ENCODE measurements at places on chromosomes 11 and 22.
A peak's percentile ranks its signal among the peaks of the same experiment; 100 is the strongest.

GRCh38 chr11:81979448-81979847 is 754.2 kb downstream of the FAM181B start:
- no peak for DNase-seq

DNA sequence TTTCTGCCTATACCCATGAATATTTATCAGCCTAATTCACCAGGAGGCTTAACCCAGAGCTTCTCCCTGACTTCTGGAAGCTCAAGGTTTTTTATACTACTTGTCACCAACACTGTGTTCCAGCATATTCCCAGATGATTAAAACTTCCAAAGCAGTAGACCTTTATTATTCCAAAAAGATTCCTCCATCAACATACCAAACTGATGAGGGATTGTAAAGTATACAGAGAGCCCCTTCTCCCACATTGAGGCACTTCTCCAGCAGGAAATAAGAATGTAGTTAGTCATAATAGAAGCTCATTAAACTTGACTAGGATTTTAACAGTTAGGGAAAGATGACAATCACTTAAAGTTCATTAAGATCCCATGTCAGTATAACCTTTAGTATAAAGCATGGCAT is 51.4 kb upstream of the CEP126 start:
- no peak for DNase-seq

DNA sequence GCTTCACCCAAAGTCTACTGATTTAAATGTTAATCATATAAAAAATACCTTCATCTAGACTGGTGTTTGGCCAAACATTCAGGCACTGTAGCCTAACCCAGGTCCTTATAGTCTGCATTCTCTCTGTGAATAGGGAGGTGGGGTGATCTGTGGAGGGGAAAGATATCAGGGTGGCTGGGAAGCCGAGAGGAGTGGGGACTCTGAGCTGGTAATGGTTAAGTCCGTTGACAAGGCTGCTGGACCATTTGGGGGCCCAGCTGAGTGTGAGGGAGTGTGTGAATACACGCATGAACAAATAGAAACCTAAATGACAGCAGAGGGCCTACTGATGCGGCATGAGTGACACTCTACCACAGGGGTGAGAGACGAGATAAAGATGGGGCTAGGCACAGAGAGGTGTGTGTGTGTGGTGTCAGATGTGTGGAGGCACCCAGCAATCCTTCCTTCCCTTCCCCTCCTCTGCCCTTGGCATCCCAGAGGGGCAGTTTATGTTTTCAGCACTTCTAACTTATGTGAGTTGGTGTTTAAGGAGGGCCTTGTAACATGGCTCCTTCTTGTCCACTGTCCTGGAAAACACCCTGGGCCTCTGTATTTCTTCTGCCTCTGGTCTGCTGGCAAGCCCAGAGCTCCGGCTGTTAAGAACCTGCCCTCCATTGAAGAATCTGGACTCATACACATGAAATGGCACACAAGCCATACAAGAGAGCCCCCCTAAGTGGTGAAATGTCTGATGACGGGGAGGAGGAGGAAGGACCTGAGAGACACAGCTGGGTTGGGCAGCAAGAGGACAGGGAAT is 249.1 kb upstream of the TBCEL start:
- DNase-seq: no peak

GRCh38 chr11:115190196-115190595 is 314.0 kb downstream of the CADM1 start:
- no peak for DNase-seq

- no peak for DNase-seq
These were observed 75.4 kb downstream of the MAML2 start for GRCh38 chr11:96267496-96268032.

GRCh38 chr11:61477727-61478148 is 30.8 kb upstream of the LRRC10B start:
- peak; percentile 5 for DNase-seq

- DNase-seq: no peak
These were observed 11.9 kb downstream of the CELF1 start for GRCh38 chr11:47541070-47541469.

GRCh38 chr11:78564490-78565467 is 9.9 kb downstream of the NARS2 start:
- peak; percentile 70 for DNase-seq

DNA sequence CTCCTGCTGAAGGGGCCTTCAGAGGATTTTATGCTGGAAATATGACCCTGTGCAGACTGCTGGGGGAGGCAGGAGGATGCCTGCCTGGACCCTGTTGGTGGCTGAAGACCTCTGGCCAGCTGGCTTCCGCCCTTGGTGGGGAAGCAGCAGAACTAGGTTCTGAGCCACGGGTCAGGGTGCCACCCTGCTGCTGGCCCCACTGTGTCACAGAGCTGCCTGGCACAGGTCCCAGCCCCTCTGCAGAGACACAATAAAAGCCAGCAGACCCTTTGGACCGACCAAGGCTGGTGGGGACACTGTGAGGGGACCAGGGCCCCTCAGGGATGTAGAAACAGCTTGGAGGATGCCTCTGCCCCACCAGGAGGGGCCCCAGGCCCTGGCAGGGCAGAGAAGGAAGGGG is 6.9 kb upstream of the SREBF2 start:
- DNase-seq: no peak

DNA sequence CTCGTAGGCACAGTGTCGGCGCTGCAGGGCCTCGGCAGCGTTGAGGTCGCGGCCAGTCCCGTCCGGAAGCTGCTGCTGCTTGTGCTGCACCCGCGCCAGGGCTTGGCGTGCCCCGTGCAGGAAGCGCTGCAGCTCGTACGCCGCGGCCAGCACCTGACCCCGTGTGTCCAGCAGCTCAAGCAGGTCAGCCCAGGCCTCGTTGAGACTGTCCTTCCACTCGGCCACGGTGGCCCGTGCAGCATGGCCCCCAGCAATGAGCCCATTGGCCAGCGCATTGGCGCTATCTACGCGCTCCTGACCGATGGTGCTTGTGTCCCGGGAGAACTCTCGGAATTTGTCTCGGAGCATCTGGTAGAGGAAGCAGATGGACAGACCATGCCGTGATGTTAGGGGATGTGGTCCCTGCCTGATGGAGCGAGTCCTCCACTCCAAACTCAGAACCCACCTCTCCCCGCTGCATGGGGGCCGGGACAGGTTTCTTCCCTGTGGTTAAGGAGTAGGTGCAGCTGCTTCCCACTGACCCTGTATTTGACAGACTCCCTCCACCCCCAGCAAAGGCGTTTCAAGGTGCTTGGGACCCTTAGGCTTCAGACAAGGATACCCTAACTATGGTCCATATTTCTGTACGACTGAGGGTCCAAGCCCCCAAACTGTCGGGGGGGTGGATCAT is 13.8 kb upstream of the RBM4B start:
- DNase-seq: no peak

GRCh38 chr22:48105259-48105658 is 1342.8 kb downstream of the TBC1D22A start:
- DNase-seq: no peak

DNA sequence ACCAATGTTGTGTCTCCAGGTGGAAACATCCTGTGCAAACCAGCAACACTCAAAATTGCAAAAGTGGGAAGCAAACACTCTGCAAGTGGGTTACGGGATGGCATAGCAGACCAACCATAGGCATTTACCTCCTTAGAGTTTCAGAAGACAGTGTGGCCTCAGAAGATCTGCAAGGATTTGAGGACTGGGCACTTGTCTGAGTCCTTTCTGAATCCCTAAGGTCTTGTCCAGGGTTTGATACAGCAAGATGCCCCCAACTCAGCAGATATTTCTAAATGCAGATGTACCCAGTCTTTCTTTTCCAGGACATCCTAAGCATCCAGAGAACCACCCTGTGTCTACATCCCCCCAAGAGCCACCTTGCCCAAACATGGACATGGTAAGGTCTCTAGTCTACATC is 51.7 kb upstream of the SHANK2 start:
- DNase-seq: no peak

DNA sequence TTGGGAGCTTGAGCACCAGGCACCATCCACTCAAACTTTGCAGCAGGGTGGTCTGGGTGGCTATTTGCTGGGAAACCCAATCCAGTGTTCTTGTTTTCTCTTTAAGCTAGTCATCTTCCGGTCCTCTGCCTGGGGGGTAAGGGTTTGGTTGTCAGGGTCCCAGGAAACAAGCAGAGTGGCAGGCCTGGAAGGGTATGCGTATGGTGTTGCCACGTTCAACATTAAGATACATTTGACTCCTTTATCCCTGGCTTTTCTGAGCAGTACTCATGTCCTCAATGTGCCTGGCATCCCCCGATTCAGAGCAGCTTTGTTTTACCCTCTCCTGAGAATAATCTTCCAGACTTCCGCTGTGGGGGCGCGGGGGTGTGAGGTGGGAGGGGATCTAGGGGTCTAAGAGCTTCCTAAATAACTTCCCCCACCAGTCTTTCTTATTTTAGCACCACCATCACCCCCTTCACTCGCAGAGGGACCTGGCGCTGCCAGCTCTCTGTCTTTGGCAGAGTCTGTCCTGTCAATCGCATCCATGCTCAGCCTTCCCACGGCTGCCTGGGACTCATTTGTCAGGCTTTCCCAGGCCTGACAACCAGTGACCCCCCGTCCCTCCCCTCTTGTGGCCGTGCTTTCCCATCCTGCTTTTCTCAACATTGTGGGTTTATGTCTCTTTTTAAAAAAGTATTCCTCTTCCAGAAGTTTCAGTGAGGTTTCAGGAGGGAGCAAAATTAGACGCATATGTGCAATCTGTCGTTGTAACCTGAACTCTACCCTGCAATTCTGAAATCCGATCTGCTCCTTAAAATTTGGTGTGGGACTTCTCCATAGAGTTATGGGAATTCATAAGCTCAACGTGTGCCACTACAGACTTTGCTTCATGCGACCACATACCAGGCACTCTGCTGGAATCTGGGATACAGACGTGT is 27.0 kb upstream of the RBFOX2 start:
- DNase-seq: no peak

- no peak for DNase-seq
These were observed 72.7 kb upstream of the PRDM11 start for GRCh38 chr11:45073685-45074141.

- no peak for DNase-seq
These were observed 20.3 kb downstream of the IFITM10 start for GRCh38 chr11:1730059-1730629.

- no peak for DNase-seq
These were observed 1786.5 kb upstream of the RAG2 start for GRCh38 chr11:38384568-38384967.

GRCh38 chr22:22700631-22701030 is 56.2 kb downstream of the GGTLC2 start:
- no peak for DNase-seq

- DNase-seq: no peak
These were observed 176.0 kb downstream of the ARHGAP42 start for GRCh38 chr11:100863080-100863581.

DNA sequence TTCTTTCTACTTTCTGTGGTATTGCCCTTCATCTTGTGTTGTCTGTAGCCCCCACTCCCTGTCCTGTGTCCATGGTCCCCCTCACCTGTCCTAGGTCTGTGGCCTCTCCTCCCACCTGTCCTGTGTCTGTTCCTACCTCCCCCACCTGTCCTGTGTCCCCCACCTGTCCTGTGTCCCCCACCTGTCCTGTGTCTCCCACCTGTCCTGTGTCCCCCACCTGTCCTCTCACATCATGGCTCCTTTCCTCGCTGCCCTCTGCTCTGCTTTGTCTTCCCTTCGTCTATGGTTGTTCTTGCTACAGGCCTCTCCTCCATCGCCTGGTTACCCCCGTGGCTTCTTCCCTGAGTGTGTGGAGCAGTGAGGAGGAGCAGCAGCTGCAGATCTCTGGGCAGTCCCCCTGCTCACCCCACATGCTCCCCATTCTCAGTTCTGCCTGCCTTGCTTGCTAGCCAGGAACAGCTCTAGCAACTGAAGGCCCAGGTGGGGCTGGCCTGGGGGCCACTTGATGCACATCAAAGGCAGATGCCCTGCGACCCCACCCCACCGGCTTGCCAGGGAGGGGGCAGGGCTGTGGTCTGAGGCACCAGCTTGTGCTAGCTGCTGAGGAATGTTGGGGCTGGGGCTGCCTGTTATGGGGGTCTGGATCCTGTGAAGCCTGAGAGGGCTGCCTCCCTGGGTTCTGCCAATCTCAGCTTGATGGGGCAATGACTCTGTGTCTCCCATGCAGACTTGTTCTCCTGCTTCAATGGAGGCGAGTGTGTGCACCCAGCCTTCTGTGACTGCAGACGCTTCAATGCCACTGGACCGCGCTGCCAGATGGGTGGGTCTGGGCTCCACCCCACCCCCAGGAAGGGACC is 5.6 kb downstream of the OTOG start:
- no peak for DNase-seq

GRCh38 chr11:67647471-67647870 is 3.1 kb downstream of the ACY3 start:
- DNase-seq: no peak

DNA sequence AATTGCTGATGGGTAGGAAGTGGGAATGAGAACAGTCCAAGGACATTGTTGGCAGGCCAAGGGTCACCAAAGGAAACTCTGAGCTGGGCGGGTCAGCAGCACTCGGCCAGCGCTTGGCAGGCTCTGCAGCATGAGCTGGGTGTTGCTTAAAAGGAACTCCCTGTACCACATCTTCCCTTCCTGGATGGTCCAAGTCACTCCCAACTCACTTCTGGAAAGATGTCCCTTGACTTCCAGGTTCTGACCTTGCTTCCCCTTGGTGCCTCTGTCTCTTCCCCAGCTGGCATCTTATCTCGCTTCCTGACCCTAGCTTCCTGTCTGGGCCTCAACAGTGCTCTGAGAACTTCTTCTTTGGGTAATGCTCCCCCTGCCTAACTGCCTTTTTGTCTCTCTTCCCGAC is 24.8 kb upstream of the SWAP70 start:
- DNase-seq: no peak

DNA sequence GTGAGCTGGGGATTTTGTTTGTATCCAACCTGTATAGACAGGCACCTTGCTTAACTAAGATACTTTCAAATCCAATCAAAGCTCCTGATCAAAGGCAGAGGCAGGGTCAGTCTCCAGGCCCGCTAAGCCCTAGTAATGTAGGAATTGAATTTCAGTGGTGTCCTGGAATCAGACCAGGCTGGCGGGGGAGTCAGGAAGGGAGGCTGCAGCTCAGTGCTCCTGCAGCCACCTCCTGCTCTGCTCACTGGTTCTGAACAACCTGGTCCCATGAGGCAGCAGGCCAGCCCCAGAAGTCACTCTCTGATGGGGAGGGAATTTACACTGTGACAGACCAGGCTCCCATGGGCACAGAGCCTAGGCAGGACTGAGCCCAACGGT is 38.5 kb upstream of the GALNT18 start:
- DNase-seq: no peak

GRCh38 chr11:111123463-111124398 is 121.8 kb upstream of the POU2AF2 start:
- no peak for DNase-seq
